ENCODE measurements at places on chromosomes 11 and 22.

- no peak for DNase-seq
Observed at GRCh38 chr11:133895551-133895950, 50.2 kb upstream of the SPATA19 start.

GRCh38 chr22:37316875-37317371 is 34.6 kb downstream of the CYTH4 start:
- DNase-seq = peak; percentile 53

DNA sequence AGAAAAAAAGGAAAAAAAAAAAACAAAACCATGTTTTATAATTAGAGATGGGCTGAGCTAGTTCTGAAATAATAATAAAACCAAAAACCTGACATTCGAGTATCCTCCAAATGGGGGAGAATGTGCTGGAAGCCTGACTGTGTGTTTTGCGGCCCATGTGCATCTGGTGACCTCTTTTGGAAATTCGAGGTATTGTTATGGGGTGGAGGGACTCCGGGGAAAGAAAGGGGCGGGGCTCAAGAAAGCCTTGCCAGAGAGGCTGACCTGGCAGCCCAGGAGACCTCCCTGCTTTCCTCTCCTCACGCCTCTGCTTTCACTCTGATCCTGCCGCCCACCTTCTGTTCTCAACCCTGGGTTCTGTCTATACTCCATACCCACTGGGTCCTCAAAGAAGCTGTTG is 72.9 kb downstream of the CTTN start:
- DNase-seq = no peak

GRCh38 chr11:826227-826621 is 1.5 kb upstream of the CRACR2B start:
- DNase-seq = no peak

GRCh38 chr11:5286351-5286750 is 15.4 kb downstream of the OR51B4 start:
- no peak for DNase-seq

DNA sequence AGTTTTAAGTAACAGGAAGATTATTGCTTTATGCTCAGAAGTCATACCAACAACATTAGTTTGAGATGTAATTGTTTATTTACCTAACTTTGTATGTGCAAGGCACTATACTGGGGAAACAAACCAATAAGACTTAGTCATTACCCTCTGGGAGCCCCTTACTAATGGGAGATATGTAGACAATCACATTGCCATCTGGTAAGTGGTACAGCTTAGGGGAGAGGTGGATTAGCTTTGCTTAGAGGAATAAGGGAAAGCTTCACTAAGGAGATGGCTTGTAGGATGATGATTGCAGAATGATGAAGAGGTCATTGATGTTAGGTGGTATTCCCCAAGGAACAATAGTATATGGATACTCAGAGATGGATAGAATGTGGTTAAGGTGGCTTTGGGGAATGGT is 17.5 kb downstream of the EMSY start:
- DNase-seq = no peak

DNA sequence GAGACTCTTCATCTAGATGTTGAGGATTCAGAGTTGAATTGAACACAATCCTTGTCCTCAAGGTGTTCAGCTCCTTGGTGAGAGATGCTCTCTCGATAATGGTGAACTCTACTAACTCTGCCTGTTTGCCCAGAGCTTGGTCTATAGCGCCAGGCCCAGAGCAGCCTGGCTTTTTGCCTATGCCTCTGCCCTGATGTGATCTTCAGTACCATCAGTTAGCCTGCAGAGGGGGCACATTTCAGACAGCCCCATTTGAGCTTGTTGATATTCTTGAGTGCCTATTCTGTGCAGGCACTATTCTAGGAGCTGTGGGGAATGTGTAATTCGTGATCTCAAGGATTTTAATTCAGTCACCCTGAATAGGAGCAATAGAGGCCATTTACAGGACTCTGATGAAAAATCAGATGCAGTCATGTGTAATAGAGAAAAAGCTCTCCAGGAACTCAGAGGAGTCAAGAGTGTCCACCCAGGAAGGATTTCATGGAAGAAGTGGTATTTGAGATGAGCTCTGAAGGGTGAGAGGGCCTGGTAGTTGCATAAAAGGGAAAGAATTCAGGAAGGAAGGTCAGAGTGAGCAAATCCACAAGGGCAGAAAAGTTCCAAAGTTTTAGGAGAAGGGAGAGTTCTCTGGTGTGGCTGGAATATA is 19.3 kb downstream of the GTPBP1 start:
- DNase-seq = no peak

GRCh38 chr22:28570696-28571373 is 108.8 kb downstream of the TTC28 start:
- no peak for DNase-seq

GRCh38 chr11:100823360-100823759 is 136.3 kb downstream of the ARHGAP42 start:
- peak; percentile 78 for DNase-seq

GRCh38 chr11:106091480-106092123 is 14.1 kb downstream of the AASDHPPT start:
- peak; percentile 40 for DNase-seq

- DNase-seq = peak; percentile 57
Observed at GRCh38 chr11:87421422-87421821, 383.7 kb downstream of the TMEM135 start.

- DNase-seq = no peak
Observed at GRCh38 chr11:123251657-123252344, 56.8 kb upstream of the CLMP start.

Data from skeletal muscle cell (primary cell).